ENCODE measurements at places on chromosomes 2 and 18.
A peak's percentile ranks its signal among the peaks of the same experiment; 100 is the strongest.

GRCh38 chr2:221283896-221284545, 288.1 kb downstream of the EPHA4 start:
- no peak for DNase-seq

DNA sequence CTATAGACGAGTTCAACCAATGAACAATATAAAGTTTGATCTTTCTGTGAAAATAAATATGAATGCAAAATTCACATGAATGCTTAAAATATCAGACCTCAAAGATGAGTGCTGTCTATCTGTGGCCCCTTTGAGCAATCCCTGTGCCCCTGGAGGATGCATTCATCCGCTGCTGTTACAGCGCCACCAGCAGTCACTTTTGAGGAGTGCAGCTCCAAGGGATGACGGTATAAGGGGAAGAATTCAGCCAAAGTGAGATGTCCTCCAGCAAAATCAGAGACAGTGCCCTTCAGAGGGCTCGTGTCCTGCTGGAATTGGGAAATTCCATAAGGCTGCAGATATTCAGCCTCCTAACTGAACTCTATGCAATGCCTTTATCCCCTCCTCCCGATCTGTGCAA, 12.0 kb upstream of the CHRNA1 start:
- no peak for DNase-seq

- DNase-seq = no peak
Observed at GRCh38 chr2:180975585-180975984, 4.8 kb upstream of the UBE2E3 start.

GRCh38 chr2:122748552-122749011, 993.1 kb downstream of the TSN start:
- peak; percentile 28 for DNase-seq

DNA sequence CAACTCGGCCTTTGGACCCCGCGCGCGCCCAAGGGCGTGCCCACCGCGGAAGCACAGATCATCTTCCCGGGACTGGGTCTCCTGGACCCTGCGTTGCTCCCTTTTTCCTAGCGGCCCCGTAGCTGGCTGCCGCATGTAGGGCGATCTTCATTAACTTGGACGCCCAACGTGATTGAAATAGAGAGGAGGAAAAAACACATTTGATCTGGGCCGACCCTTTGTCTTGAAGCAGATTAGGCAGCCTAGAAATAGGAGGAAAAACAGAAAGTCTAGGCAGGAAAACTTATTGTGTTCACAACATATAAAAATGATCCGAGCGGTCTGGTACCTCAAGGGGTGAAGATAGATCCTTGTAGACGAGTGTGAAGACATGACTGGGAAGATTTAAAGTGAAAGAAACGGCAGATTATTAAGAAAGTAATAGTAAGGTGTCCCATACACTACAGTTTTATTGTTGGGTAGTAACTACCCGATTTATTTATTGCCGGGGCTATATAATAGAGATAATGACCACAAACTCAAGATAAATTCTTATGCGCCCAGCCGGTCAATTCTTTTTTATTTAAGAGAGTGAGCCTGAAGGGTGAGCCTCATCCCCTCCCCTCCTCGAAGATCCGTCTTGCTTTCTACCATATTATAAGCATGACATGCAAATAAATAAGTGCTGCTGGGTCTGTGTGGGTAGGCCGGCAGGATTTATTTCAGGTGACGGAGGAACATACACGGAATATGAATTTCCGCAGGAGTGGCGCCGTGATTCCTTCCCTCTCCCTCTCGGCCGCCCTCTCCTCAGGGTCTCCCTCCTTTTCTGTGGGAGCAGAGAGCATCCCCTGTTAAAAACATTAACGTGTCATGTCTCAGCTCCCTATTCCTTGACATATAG, 147.4 kb downstream of the MEIS1 start:
- no peak for DNase-seq

GRCh38 chr18:32695534-32695933, 77.3 kb downstream of the KLHL14 start:
- DNase-seq = no peak

GRCh38 chr2:215238485-215239098, 73.3 kb upstream of the ATIC start:
- DNase-seq = peak; percentile 22

GRCh38 chr2:2890901-2891300, 486.7 kb downstream of the EIPR1 start:
- DNase-seq = no peak

- peak; percentile 17 for DNase-seq
Observed at GRCh38 chr2:138415985-138416384, 85.6 kb upstream of the SPOPL start.

- DNase-seq = peak; percentile 31
Observed at GRCh38 chr2:148554459-148555247, 89.9 kb upstream of the EPC2 start.

GRCh38 chr2:204145791-204146190, 209.2 kb downstream of the ICOS start:
- no peak for DNase-seq

DNA sequence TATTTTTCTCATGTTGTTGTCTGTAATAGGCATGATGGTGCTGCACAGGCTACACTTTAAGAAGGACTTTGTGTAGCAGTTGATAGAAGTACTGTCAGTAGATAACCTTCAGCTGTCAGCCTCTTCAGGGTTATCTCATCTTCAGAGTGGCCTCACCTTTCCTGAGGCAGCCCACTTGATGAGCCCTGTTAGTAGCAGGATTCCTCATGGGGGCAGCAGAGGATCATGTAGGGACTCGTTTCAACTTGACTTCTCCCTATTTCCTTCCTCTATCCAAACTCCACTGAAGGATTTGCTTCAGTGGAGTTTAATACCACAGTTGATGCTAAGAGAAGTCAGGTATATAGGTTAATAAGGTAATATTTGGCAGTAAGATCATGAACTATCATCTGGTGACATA, 530.3 kb upstream of the FSIP2 start:
- peak; percentile 44 for DNase-seq

- DNase-seq = no peak
Observed at GRCh38 chr2:25132299-25132635, 36.1 kb downstream of the POMC start.

DNA sequence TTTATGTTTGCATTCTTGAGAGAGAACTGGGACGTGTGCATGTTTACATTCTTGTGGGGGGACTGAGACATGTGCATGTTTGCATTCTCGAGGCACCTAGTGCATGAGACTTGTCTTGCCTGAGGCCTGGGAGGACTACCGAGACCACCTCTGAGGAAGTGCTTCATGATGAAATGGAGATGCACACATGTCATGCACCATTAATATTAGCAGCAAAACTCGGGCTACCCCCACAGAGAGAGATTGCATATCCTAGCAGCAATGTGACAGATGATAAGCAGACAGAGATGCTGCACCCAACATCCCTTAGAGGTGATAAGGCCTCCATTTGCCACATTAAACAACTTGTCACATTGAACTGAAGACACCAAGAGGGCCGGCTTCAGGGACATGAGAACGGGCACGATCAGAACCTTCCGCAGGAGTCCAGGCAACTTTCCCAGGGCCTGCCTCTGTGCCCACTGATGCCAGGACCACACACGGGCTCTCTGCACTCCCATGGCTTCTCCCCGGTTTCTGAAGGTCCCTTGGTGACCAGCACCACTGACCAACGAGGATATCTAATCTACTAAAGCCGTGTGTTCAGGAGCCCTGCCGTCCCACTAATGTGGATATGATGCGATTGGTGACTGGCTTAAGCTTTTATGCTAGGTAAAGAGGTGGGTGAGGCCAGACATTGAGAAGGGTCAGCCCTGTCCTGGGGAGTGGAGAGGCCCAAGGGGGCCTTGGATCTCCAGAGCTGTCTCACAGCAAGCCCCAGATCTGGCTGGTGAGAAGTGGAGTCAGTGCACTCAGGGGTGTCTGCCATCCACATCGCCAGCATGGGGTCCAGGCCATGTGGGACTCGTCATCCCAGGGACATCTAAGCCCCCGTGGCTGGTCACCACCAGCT, 208.3 kb downstream of the NDUFA10 start:
- no peak for DNase-seq

- no peak for DNase-seq
Observed at GRCh38 chr2:134950886-134951285, 32.3 kb downstream of the CCNT2 start.

DNA sequence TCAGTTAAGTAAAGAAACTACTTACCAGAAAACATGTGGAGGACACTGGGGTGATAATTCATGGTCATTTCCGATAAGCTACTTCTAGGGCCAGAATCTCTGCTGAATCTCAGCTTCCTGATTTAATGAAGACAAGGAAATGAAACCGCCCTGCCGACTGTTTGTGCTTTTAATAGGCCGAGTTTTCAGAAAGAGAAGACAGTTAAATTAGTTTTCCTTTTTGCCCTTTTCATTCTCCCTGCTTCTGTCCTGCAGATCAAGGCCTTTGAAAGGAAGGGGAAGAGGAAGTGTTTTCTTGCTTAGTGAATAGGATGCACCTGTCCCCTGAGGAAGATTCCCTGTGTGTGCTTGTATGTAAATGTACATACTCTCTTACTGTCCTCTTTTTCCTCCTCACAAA, 126.6 kb downstream of the SH3RF3 start:
- DNase-seq = no peak

DNA sequence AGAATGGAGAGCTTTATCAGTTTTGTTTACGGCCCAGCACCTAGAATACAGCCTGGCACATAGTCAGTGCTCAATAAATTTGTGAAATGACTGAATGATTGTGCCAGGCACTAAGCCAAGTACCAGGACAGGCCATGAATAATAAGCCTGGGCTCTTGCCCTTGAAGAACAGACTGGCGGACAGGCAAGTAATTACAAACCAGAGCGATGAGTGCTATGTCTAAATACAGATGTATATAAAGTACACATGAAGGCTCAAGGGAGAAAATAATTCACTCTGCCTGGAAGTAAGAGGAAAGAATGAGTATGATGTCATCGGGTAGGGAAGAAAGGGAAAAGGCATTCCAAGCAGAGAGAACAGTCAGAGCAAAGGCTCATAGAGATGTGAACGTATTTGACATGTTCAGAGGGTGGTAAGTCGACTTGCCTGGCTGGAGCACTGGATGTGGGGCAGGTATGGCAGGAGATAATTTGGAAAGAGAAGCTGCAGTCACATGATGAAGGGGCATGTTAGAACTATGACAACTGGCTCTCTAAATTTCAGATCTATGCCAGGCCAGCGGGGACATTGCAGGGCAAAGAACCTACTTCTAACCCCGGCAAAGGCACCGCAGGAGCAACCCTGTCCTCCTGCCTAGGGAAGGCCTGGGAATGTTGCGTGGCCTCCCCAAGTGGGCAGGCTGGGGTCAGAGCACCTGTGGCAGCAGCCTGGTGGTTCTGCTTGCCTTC, 119.1 kb upstream of the STPG4 start:
- peak; percentile 75 for DNase-seq

GRCh38 chr2:88493481-88493880, 41.0 kb upstream of the FOXI3 start:
- DNase-seq = no peak

GRCh38 chr2:149410701-149411484, 80.5 kb downstream of the LYPD6 start:
- peak; percentile 100 for DNase-seq

DNA sequence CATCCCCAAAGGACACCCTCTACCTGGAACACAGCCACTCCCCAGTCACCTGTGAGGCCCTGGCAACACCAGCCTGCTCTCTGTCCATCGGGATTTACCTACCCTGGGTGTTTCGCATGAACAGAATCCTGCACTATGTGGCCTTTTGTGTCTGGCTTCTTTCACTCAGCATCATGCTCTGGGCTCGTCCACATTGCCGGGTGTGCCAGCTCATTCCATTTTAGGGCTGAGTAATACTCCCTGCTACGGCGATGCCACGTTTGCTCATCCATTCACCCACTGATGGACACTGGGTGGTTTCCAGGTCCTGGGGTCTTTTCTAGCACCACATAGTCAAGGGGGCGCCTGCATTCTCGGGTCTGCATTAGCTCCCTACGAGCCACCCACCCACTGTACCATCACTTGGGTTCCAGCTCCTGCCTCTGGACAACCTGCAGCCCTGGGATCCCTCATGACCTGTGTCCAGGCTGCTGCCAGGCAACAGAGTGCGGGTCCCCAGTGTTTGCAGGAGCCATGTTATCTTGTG, 22.0 kb downstream of the KCNF1 start:
- no peak for DNase-seq

DNA sequence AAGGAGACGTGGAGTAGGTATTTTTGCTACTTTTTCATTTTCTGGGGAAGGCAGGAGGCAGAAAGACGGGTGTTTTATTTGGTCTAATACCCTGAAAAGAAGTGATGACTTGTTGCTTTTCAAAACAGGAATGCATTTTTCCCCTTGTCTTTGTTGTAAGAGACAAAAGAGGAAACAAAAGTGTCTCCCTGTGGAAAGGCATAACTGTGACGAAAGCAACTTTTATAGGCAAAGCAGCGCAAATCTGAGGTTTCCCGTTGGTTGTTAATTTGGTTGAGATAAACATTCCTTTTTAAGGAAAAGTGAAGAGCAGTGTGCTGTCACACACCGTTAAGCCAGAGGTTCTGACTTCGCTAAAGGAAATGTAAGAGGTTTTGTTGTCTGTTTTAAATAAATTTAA, 3.4 kb downstream of the FZD7 start:
- no peak for DNase-seq

DNA sequence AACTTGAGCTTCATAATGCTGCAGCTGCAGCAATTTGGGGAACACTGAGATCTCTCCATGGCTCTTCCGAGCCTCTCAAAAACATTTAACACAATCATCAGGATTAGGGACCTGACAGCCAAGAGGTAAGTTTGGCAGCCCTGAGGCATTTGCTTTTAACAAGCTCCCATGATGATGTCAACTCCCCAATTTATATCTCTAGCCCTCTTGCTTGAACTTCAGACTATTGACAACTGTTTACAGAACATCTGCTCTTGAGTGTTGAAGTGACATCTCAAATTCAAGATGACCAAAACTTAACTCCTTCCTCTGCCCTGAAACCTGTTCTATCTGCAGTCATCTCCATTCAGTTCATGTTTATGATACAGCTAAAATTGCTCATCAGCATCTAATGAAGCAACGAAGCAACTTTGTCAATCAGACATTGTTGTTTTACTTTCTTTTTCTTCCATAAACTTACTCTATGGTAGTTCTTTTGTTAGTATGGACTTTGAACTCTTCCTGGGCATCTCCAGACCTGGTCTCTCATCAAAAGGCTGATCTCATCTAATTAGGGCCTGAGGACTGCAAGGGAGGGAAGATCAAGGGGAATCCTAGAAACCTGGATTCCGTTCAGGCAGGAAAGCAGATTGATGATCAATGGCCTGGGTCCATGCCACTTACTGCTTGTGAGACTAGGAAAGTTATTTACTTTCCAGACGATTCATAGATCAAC, 48.1 kb downstream of the SEMA4F start:
- no peak for DNase-seq

- DNase-seq = no peak
Observed at GRCh38 chr18:13577091-13577697, 149.2 kb downstream of the FAM210A start.

GRCh38 chr18:78730546-78730945, 249.1 kb upstream of the SALL3 start:
- DNase-seq = no peak

DNA sequence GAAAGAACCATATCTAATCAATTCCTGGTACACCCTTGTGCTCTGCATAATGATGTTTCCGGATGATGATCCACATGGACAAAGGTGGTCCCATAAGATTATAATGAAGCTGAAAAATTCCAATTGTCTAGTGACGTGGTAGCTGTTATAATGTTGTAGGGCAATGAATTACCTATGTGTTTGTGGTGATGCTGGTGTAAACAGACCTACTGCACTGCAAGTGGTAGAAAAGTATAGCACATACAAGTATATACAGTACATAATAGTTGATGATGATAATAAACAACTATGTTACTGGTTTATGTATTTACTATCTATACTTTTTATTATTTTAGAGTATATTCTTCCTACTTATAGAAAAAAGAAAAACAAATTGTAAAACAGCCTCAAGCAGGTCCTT, 8.4 kb downstream of the DGKD start:
- DNase-seq = no peak

- DNase-seq = no peak
Observed at GRCh38 chr18:35750929-35751328, 169.4 kb downstream of the GALNT1 start.
